ENCODE measurements at places on chromosomes 5 and 9.

DNA sequence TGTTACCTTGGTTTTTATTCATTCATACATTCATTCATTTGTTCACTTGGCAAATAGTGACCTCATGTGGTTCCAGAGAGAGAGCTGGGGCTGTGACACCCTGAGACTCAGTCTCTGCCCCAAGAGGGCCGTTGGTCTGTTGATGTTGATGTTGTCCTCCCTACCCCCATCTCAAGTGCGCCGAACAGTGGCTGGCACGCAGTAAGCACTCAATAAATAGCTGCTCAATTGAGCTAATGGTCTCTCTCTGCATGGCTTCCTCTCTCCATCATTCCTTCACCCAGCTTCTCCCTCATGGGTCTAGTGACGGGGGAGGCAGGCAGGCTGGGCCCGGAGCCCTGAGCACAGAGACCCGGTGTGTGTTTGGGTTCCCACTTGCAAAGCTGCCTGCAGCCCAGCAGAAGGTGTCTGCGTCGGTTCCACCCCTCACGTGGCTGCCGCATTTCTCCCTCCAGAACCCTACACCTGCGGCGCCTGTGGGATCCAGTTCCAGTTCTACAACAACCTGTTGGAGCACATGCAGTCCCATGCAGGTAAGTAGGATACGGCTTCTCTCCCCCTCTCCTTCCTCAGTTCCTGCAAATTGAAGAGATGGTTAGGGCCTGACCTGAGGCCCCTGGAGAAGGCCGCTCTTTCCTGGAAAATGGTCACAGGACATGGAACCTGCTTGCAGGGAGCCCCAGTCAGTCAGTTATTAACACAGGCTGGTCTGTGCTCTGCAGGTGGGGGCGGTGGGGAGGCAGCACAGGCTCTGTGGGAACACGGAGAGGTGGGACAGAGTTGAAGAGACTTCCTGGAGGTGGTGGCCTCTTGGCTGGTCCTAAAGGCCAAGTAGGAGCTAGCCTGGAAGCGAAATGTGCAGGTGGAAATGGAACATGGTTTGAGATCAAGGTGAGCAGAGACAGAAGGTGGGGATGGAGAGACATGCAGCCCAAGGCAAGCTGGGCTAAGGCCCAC, 42.0 kb downstream of the AMBP start:
- DNase-seq = no peak

GRCh38 chr9:117528225-117528624, 113.4 kb upstream of the ASTN2 start:
- no peak for DNase-seq

DNA sequence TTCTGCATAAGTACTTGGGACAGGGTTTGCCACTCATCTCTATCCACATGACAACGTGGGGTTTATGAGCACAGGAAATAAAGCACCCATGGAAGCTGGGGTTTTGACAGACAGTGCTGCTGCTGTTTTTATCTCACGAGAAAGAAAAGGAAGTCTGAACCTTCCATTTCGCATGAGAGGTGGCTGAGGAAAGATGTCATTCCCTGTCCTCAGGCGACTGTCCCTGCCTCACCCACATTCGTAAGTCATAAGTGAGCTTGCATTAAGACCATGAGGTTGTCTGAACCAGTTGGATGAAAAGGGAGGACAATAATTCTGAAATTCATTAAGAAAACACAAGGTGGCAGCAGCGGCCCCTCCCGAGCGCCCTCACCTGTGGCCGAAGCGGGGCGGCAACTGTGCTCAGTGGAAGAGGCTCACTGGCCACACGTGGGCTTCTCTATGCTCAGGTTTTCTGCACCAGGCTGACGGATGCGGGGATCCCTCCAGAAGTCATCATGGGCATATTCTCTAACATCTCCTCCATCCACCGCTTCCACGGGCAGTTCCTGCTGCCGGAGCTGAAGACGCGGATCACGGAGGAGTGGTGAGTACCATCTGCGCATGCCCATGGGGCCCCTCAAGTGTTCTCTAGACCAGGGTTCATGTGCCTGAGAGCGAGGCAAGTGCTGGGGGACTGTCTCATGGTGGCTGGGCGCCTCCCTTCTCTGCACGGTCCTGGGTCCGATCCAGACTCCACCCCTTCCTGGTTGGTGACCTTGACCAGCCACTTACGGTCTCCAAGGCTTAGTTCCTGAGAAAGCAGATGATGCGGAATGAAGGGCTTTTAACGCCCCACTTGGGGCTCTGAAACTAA, 54.7 kb upstream of the SUSD3 start:
- no peak for DNase-seq

GRCh38 chr5:131628990-131629389, 6.0 kb downstream of the RAPGEF6 start:
- no peak for DNase-seq

DNA sequence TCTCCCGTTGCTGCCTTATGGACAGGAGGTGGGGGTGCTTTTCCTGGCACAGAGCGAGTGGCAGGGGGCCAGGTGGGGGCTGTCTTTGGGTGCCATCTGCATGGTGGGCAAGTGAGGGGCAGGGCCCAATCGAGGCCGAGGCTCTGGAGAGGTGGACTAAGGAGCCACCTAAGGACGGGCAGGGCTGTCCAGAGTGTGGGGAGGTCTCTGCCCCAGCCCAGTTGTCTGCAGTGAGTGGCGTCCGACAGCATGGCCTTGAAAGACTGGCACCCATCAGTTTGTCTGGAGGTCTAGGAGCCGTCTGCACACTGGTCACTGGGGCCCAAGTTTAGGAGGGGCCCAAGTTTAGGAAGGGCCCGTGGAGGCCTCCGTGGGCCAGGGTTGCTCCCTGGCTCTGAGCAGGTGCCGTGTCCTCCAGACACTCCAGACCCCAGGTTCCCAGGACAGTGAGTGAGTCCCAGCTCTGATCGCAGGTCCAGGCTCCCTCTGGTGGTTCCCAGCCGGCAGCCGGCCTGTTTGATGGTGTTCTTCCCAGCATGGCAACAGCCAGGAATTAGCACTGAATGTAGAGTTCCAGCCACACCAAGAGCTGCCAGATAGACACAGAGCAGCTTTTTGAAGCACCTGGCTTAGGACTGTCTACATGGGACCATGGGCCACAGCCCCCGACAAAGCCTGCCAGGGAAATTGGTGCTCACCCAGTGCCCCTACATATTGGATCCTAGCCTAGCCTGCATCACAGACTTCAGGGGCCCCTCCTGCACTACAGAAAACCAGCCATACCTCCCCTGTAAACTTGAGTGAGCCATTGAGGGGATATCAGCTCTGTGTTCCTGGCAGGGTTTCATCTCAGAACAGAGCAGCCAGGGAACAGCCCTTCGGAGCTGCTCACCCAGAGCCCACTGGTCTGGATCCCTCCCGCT, 120.9 kb downstream of the WNK2 start:
- no peak for DNase-seq

DNA sequence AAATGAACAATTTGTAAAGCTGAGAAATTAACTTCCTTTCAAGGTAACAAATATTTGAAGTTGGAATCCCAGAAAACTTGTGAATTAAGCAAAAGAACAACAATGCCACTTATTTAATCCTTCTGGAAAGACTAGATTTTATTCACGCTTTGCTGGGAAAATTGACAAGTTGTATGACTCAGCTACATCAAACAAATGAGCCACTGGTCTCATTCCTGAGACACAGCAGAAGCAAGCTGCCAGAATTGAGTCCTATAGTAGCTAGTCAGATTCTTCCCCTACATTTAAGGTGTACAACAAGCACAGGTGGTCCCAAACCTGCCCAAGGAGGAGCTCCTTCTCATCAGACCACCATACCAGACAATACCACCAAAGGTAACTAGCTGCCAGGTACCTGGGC, 280.7 kb downstream of the SPOCK1 start:
- no peak for DNase-seq

GRCh38 chr9:77218612-77219011, 41.3 kb downstream of the VPS13A start:
- DNase-seq = no peak

DNA sequence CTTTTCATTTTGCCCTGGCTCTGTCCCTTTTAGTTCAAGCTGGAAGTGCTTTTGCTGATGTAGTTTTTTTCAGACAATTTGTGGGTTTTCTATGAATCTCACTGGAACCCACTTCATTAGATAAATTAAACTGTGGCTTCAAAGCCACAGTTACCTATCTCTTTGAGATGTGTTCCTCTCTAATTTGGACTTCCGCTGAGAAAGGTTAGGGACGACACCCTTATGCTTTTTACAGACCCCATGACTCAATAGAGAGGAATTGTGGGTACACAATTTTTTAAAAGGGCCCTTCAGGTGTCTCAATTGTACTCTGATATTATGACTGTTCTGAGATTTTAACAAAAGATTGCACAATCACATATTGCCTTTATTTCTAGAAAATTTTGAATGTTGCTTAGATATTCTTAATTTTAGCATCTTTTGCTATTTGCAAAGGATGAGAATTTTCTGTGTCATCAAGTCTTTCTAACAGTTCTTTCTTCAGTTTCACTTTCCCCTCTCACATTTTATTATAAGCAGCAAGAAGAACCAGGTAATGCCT, 110.6 kb downstream of the GADD45G start:
- no peak for DNase-seq

GRCh38 chr9:6049798-6050197, 34.4 kb upstream of the RANBP6 start:
- DNase-seq = no peak

GRCh38 chr5:16178745-16179372, 732 bp downstream of the MARCHF11 start:
- DNase-seq = no peak

DNA sequence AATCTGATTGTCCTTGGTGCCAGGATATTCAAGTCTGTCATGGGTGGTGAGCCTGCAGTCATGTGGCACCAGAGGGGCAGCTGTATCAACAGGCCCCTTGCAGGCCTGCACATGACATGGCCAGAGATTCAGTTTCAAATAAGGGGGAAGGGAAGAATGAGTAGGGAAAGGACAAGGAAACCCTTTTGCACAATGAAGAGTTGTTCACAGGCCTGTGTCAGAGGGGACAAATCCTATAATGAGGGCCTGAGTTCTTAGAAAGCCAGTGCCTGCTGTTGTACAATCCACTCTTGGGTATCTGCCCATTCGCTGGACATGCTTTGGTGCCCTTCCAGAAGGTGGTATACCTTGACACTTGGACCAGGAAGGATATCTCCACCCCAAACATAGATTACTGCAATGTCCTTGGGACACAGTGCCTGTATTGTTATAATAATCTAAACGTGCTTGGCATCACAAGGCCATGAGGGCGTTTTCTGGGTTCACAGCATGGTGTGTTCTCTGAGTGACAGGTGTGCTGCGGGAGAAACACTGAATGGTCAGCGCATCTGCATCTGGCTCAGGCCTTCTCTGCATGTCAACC, 1.9 kb upstream of the TMEM171 start:
- no peak for DNase-seq

GRCh38 chr5:126055348-126055729, 367.9 kb upstream of the GRAMD2B start:
- DNase-seq = no peak

DNA sequence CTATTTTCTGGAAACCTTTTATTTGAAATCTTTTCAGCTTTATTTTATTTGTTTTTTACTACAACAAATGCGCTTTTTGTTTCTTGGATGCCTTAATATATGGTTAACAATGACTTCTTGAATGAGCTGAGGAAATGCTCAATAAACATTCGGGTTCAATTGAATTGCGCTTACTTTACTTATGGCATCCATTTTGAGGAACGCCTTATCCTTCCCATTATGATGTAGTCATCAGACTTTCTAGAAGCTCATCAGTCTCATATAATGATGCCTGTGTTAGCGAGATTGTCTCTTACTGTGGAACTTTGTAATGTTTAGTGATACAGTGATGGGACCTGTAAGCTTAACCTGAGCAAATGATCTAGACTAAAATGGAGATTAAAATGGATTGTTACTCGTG, 916 bp downstream of the SHLD3 start:
- DNase-seq = no peak

DNA sequence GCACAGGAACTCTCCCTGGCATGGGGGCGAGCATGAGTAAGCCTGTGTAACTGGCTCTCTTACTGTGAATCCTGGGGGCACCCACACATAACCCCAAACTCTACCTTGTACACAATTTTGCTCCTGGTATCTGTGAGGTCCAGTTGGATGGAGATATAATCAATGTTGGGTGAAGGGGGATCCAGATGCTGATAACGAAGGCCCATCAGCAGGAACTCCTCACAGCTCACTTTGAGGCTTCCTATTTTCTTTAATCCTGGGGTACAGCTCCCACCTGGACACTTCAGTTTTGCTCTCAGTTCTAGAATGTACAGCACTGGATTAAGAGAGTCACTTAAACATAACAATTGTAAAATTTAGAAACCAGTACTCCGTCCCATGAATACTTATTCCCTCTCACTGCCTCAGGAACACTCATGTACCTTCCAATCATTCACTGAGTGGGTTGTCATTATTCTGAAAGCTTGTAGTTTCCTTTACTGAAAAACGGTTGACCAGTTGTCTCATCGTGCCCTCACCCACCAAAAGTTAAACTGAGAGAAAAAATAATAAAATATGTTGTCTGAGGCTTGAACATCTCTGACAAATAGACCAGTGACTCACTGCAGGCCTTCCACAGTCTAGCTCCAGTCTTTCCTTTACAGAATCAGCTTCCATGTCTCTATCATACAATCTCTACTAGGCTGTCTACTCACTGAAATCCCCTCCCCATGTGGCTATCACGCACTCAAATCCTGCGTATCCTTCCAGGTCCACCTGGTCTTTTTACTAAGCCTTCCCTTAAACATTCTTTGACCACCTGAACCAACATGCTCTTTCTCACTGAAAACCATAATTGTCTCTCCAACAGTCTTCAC, 52.6 kb downstream of the FREM1 start:
- DNase-seq = no peak

DNA sequence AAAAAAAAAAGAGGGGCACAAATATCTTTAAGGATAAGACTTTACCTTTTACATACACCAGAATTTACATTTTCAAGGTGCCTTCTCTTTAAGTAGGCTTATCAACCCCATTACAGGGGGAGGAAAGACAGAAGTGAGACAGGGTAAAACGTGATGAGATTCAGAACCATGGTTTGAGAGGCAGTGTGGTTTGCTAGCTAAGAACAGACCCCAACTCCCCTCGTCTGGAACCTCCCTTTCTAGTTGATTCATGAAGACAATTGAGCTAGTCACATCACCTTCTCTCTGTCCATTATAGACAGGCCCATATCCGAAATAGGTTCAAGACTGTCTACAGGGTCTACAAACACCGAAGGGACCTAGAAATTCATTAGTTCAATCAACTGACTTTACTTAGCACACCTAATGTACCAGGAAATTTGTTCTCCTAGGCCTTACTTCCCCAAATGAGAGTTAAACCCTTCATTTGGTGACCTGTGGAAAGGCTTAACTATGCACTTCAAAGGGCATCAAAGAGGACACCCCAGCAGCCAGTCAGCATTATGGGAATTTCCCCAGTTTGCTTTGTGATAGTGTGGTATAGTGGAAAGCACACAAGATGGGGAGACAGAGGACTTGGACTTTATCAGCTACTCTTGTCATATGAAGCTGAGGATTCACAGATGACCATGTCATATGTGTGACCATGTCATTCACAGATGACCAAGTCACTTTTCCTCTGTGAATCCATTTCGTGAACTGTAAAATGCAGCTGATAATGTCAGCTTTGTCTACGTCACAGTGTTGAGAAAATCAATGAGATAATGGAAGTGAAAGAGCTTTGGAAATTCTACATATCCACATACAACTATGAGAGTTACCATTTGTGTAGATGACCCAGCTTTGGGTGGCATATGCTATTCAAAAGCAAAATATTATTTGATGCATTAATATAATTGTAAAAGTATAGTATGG, 40.2 kb upstream of the CYFIP2 start:
- no peak for DNase-seq

- no peak for DNase-seq
Measured at GRCh38 chr5:90342576-90342975, 67.0 kb downstream of the CETN3 start.

GRCh38 chr5:172707285-172708182, 63.5 kb downstream of the DUSP1 start:
- no peak for DNase-seq

Measured in esophagus squamous epithelium (tissue), 5 donors.